Activated naive CD4-positive, alpha-beta T cell (primary cell): ENCODE measurements at places on chromosomes 5 and 9.

- no peak for DNase-seq
Measured at GRCh38 chr9:131669269-131670157, 70.4 kb downstream of the RAPGEF1 start.

- DNase-seq = no peak
Measured at GRCh38 chr5:169805527-169805934, 168.5 kb downstream of the DOCK2 start.

DNA sequence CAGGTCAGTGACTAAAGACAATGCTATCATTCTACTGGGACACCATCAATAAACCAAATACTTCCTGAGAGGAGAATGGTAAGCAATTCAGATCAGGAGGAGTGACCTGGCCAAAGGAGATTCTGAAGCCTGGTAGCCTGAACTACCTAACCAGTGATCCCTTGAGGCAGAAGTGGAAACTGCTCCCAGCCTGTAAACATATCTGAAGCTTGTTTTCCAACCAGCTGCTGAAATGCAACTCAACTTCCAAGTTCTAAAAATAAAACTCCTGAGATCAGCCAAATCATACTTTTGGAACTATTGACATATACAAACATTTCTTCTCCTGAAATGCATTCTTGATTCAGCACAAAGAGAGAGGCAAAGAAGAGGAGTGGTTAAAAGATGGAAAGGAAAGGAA, 204.1 kb downstream of the EBF1 start:
- DNase-seq = no peak

GRCh38 chr9:80025131-80025530, 453.4 kb downstream of the TLE4 start:
- DNase-seq = no peak

DNA sequence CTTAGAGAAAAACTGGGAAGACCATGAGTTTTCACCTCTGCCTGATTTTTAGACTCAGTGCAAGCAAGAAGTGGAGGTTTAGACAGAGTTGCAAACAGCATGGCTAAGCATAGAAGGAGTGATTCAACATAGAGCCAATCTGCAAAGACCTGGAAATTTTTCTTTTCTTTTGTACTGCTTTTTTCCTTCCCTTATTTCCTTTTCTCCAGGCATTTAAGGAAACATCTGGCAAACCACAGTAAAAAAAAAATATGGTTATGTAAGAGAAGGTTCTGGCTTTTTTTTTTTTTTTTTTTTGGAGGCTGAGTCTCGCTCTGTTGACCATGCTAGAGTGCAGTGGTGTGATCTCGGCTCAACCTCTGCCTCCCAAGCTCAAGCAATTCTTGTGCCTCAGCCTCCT, 16.6 kb upstream of the DCAF12 start:
- DNase-seq = no peak

- no peak for DNase-seq
Measured at GRCh38 chr5:97495301-97495700, 312.3 kb upstream of the RIOK2 start.

DNA sequence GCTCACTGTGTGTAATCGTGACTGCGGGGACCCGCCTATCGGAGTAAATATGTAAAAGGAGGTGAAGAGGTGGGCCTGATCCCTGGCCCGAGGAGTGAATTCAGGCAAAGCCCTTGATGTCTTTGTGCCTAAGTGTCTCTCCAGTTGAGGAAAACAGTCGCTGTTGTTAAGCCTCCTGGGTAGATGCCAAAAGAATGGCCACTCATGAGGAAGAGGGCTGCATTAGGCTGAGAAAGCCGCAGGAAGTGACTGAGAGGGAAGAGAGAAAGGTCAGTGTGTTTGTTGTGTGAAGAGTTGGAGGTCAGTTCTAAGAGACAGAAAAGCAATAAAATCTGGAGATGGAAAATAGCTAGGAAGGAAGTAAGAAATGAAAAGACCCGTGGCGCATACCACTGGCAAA, 35.8 kb upstream of the PIP5K1B start:
- DNase-seq = no peak

GRCh38 chr5:132677191-132677590, 3.4 kb downstream of the IL4 start:
- DNase-seq = no peak

DNA sequence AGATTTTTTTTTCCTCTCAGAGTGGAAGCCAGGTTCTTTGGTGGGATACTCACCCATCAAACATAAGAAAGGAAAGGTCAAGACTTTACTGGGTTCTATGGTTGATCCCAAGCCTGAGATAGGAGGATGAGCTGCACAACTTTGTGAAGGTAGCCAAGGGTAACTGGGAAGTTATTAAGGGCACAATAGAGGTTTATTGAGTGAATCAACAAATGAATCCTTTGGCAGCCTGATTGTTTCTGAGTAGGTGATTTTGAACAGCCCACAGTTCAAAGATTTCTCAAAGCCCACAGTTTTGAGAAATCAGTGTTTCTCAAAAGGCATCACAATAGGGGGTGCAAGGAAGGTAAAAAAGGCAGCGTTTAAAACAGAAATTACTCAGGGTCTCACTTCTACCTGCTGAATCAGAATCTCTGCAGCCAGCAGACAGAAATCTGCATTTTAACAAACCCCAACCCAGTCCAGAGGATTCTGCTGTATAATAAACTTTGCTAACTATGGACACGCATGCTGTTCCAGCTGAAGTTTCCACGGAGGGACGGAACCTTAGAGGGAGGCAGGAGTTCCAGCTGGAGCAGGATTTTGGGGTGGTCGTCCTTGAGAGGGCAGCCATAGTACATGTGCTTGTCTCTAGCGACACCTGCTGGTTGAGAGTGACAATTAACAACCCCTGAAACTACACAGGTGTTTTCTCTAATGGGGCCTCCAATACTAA, 32.7 kb upstream of the FSD1L start:
- DNase-seq = peak; percentile 5

DNA sequence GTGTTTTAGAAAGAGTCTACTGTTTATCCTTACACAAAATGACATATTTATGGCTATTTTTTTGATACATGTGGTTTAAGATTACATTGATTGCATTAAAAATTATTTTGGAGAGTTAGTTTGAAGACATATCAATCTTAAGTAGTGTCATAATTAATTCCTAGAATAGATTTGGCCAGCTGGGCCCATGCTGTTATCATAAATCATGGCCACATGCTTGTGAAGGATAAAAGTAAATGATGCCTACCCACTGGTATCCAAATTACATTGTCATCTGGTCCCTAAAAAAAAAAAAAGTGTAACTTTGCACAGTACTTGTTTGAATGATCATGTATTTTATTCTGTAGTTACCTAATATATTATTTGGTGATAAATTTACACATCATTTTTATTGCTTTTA, 96.9 kb downstream of the PARP8 start:
- no peak for DNase-seq

DNA sequence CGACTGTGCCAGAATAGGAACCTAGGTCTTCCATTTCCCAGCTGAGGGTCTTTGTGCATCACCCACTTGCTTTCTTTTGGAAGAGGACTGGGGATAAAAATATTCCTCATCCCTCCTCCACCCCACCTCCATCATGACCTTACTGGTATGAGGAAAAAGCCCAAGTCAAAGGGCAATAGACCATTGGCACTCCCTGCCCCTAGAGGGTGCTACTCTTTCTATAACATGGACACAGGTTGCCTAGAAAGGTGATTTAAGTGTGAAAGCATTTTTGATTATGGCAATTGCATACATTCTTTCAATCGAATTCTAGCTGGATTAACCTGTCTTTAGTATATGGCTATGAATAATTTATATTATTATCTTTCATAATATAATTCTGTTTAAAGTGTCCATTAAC, 22.8 kb upstream of the ZNF618 start:
- DNase-seq = no peak

DNA sequence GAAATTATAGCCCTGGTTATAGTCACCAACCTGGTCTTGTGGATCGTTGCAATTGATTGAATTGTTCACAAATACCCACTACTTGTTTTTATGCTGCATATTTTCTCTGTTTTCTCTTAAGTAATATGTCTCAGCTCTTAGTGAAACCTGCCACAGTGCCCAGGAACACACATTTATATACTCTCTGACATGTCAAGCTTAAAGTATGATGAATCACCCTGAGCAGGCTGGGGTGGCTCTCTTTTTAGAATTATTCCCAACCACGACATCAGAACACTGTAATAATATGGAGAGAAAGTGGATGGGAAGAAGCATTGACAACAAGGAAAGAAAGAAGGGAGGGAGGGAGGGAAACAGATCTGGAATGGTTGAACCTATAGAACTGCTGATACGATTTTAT, 72.8 kb upstream of the ZNF608 start:
- DNase-seq = no peak

DNA sequence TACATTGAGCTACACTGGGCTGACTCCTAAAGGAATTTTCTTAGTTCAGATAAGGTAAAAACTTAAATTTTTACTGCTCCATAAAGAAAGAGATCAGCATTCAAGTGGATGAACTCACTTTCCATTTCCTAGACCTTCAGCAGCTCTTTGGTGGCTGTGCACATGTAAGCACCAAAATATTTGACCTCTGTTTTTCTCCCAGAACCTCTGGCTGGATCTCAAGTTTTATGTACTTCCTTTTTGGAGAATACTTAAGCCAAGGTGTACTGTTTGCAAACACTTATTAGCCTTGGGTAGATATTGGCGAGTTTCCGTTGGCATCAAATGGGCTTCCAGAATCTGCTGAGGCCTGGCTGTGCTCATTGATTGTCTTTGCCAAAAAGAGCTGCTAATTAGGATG, 10.3 kb downstream of the TNC start:
- DNase-seq = no peak

DNA sequence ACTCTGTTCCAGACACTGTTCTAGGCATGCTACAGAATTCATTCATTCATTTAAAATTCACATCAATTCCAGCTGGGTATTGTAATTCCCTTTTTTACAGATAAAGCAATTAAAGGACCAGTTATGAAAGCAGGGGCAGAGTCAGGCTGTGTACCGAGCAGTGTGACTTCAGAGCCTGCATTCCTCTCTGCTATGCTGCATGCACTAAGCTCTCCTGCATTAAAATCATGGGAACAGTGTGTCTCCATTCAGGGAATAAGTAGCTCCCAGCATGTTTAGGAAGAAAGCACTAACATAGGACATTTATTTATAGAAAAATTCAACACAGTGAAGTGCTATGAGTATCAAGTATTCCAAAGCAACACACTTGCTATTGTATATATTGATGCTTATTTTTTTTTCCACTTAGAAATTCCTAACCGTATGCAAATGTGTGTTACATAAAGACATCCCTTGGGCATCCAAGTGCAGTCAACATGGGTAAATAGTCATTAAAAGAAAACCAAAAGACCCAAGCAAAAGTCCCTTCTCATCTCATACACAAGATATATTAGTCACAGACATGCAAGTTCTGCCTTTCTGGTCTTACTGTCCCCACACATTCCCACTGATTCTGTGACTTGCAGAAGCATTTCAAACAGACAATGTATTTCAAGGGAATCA, 173.7 kb downstream of the GABRB2 start:
- DNase-seq = no peak

DNA sequence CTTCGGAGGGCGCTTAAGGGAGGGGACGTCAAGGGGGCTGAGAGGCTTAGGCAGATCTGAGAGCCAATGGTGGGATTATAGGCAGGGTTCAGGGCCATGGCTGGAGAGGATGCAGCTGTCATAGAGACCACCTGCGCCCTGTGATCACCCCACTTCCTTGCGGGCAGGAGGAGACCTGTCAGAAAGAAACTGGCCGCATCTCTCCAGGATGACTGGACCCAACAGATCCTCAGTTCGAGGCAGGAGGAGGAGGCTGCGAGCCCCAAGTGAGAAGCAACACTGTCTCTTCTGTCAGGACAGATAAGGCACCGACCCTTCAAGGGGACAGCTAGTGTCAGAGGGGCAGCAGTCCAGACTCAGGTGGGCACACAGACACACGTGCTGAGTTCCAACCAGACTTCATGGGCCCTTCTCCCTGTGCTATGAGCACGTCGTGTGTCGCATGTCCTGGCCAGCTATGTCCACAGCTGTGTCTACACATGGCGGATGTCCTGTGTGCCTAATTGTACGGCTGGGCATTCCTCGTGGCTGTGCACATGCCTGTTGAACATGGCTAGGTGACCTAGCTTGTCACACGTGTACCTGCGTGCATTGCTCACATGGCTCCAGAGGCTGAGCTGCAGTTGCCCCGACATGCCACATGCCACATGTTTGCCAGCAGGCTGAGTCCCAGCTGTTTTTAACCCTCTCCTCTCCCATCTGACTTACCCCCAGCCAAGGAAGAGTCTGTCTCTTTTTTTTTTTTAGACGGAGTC, 583 bp upstream of the AQP3 start:
- DNase-seq = no peak

- DNase-seq = no peak
Measured at GRCh38 chr5:169599451-169599850, 15.9 kb downstream of the SPDL1 start.

DNA sequence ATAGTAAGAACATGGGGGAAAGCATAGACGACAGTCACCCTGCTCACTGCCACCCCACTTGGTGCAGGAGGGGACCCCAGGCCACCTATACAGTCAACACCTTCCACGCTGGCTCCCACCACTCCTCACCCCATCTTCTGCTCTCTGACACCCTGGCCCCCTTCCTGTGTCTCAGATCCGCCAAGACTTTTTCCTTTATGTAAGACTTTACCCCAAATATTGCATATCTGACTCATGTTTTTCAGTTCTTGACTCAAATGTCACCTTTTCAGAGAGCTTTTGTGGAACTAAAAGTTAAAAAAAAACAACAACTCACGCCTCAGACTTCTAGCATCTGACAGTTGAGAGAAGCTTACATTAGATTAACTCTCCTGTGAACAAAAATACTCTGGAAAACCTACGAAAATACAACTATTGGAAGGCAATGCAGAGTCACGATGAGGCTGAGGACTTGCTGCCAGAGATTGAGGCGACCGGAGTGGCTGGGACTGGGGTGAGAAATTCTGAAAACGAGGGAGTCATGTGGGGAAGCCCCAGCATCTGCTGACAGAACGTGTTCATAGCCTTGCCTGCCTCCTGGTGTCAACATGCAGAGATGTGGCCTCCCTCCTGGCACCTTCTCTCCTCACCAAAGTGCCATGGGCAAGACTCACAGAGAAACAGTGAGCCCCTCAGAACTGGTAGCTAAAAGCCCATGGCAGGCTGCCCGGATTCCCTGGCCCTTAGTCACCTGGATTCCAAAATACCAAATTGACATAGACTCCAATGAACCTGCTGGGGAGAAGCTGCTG, 22.4 kb upstream of the FCN2 start:
- DNase-seq = no peak

DNA sequence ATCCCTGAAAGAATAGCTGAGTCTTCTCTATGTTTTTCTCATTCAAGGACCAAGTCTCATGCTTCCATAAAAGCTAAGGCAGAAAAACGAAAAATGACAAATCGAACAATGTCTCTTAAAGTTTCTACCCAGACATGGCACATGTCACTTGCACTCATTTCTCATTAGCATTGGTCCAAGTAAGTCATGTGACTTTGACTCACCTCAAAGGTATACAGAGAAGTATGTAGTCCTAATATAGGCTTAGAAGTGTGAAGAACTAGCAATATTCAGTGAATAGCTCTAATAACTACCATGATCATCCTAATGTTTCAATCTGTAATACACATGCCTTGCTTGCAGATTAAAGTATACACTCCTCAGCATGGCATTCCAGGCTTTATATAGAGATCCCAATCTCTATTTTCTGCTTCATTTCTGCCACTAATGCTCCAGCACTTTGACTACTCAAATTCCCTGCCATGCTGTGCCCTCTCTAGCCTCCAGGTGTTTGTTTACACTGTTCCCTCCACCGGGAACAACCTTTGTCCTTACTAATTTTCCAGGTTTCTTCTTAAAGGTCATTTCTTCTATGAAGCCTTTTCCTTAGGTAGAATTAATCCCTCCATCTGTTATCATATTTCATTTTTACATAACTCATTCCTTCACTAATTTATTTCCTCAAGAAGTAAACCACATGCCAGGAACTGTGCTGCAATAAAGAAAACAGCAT, 98.9 kb downstream of the CEMIP2 start:
- no peak for DNase-seq
